ENCODE measurements at places on chromosomes 6 and 20.

GRCh38 chr6:161029195-161029809, 37.7 kb downstream of the MAP3K4 start:
- no peak for DNase-seq

GRCh38 chr20:39105551-39105950, 143.4 kb downstream of the DHX35 start:
- no peak for DNase-seq

DNA sequence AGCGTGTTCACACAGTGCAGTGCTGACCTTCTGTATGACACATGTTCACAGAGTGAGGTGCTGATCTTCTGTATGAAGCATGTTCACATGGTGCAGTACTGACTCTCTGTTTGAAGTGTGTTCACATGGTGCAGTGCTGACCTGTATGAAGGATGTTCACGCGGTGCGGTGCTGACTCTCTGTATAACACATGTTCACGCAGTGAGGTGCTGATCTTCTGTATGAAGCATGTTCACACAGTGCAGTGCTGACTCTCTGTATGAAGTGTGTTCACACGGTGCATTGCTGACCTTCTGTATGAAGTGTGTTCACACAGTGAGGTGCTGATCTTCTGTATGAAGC, 10.8 kb upstream of the SERPINB1 start:
- no peak for DNase-seq

DNA sequence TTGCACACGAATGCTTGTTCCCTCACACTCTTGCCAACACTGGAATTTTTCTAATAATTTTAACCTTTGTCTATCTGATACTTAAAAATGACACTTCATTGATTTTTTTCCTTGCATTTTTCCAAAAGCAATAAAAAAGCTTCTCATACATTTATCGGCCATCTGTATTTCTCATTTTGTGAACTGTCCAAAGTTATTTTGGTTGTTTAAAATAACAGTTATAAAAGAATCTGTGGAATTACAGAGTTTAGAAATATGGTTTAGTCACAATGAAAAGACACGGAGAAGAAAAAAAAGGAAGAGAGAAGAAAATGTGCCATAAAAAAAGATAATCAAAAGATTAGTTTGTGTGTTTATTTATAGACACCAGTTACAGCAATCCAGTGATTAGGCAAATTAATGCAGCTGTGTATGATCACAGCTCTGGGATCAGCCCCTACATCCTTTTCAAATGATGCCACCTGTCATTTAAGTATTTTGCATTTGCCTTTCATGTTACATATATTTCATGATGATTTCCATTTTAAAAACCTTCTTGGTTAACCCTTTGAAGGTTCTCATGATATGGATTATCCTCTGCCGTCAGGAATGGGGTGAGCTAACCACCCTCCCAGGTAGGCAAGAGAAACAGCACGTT, 171.7 kb downstream of the BACH2 start:
- no peak for DNase-seq

DNA sequence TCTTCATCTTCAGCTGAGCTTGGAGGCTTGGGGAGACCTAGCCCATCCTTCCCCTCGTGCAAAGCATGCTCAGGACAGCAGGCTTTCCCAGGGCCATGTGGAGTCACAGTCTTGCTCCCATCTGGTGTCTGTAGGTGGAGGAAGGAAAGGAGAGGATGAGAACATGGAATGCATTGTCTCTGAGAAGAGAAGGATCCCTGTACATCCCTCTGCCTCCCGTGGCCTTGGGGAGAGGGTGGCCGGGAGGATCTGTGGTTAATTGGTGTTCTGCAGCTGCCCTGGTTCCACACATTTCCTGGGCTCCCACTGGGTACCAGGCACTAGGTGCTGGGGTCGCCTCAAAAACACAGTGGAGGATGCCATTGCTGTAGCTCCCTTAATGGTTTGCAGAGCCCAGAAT, 134.5 kb downstream of the PHACTR3 start:
- DNase-seq, result no peak
